ENCODE measurements at places on chromosomes 5 and 9. TPM values are rescaled to one million over a fixed set of nuclear protein-coding genes. Genes with fewer than 3 reads are reported as not detected.

LEAP2 gene
- polyA plus RNA-seq = 9.5 TPM

TRPM3 gene
- 13.4 TPM for polyA plus RNA-seq

DCANP1 gene
- 0.14 TPM for polyA plus RNA-seq

GRIN3A gene
- 1.9 TPM for polyA plus RNA-seq

LECT2 gene
- polyA plus RNA-seq = 2.3 TPM

SIT1 gene
- polyA plus RNA-seq = 0.43 TPM

ARID3C gene
- not detected for polyA plus RNA-seq

SMIM33 gene
- not detected for polyA plus RNA-seq

ANKRD18A gene
- 4.7 TPM for polyA plus RNA-seq

CTNNAL1 gene
- 66.0 TPM for polyA plus RNA-seq

ZCCHC7 gene
- 25.0 TPM for polyA plus RNA-seq

GABRA6 gene
- polyA plus RNA-seq = not detected

CNTFR gene
- 42.5 TPM for polyA plus RNA-seq

CTSV gene
- polyA plus RNA-seq = 24.0 TPM

STC2 gene
- 1.7 TPM for polyA plus RNA-seq

NFIB gene
- polyA plus RNA-seq = 22.1 TPM

All from right renal pelvis (tissue), 4 donors.